GM10248 (cell line): ENCODE measurements at places on chromosomes 12 and 14.

- peak; percentile 84 for DNase-seq
Measured at GRCh38 chr14:96741151-96741977, 55.8 kb upstream of the VRK1 start.

DNA sequence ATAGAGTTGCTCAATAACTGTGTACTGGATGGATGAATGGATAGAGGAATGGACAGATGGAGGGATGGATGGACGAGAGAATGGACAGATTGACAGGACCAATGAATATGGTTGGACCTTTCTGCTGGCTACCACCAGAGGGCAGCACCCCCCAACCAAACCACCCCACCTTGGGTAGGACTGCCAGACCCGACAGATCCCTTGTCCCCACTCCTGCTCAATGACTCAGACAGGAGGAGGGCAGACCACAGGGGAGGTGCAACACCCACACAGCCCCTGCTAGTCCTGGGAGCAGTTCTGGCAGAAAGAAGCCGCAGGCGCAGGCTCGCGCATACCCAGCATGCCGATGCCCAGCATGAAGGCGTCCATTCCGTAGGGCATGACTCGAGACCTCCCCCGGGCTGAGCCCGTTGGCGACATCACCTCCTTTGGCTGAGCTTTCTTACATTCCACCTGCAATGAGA is 12.4 kb downstream of the MSI1 start:
- peak; percentile 81 for DNase-seq

- DNase-seq, result no peak
Measured at GRCh38 chr14:54230645-54231044, 166.2 kb upstream of the CDKN3 start.

DNA sequence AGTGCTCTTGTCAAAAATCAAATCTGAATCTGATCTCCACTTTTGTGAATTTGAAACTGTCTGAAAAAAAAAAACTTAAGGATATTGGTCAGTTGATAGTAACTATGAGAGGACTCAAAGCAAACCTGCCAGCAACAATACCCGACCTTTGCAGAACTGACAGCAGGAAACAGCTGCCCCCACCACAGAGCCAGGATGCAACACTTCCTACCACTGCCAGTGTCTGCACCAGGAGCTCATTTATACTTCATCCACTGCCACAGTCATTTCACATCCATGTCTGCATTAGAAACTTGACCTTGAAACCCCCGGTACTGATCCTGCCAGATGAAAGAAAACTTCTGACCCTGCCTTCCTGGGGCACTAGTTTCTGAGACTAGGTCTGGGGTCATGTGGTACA is 27.4 kb upstream of the RXYLT1 start:
- no peak for DNase-seq

GRCh38 chr14:51333901-51334521 is 94.0 kb downstream of the TMX1 start:
- no peak for DNase-seq

GRCh38 chr14:23578560-23579310 is at the start of gene JPH4:
JPH4 (minus strand) TSS chr14:23578790; CDS start chr14:23577453, 1,337 bp downstream.
- no peak for DNase-seq

GRCh38 chr12:74780182-74780849 is 242.7 kb downstream of the ATXN7L3B start:
- DNase-seq, result no peak

GRCh38 chr12:51200806-51201205 is 17.1 kb downstream of the POU6F1 start:
- DNase-seq, result no peak

- no peak for DNase-seq
Measured at GRCh38 chr12:30796891-30797371, 42.2 kb upstream of the CAPRIN2 start.

DNA sequence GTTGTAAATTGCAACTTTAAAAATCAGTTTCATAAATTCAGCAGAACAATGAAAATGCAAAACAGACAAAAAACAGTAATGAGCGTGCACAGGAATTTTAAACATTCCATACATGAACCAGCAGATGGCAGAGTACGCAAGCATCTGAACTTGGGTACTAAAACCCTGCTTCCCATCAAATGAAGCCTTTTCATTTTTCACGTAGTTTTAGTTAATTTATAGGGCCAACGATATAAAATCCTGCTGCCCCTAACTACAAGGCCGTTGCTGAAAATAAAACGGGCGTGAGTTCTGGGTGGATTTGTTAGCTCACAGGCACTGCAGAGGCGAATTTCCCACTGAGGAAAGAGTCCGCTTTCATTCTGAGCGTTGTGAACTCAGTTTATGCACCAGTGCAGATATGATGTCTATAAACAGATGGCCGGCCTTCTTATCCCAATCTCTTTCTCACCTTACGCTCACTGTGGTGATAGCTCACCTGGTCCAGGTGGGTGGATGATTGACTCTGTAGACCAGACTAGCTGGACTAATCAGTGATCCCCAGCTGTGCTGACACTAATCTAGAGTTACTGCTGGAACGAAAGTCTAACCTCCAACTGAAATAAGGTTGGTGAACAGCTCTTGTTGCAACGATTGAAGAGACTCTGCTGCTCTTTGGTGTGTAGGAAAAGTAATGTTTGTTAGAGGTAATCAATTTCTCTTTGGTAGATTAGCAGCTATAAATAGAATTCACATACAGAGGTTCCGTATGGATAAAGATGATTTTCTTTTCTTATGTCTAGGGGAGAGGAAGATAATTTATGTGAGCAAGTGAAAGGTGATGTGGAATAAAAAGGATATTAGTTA is 89.2 kb downstream of the PDZRN4 start:
- peak; percentile 18 for DNase-seq

- DNase-seq, result no peak
Measured at GRCh38 chr12:77102123-77102522, 36.8 kb upstream of the E2F7 start.

DNA sequence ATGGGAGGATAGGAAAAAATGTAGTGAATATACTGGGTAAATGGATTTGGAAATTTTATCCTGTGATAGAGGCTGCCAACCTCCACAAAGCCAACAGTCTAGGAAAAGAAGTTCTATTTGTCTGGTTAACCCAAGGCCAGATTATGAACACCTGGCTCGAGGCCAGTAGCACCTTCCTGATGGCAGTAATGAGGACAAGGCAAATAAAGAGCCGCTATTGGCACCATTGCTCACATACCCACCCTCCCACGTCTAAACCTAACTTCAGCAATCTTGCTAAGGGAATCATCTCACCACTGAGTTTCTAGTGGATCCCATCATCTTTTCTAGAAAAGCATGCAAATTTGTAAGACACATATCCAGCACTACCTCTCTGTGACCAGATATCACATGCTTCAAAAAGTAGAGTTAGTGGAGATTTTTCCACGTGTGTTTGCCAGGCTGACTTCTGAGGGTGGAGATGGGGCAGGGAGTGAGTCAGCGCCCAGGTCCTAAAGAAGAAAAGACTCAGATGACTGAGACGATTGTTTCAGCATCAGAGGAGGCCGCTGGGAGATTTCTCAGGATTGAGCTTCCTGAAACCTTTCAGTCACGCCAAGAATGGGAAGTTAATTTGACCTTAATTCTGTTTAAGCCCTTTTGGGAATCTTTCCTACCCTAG is 362.9 kb downstream of the EMP1 start:
- DNase-seq, result no peak
